CD4-positive, alpha-beta memory T cell (primary cell): ENCODE measurements at places on chromosomes 5 and 9.
A peak's percentile ranks its signal among the peaks of the same experiment; 100 is the strongest.

GRCh38 chr5:33565324-33565723 lies 124.6 kb downstream of the TARS1 start:
- H3K4me1 ChIP-seq, result no peaks in the 10 kb centered on the region
- no peaks in the 10 kb centered on the region for H3K27me3 ChIP-seq
- no peaks in the 10 kb centered on the region for H3K36me3 ChIP-seq
- no peak for DNase-seq
- no peak overlapping the region for H3K27ac ChIP-seq

- no peak overlapping the region for H3K4me3 ChIP-seq
- no peaks in the 10 kb centered on the region for H3K27me3 ChIP-seq
- no peak for DNase-seq
- H3K36me3 ChIP-seq, result no peaks in the 10 kb centered on the region
These were observed 228.7 kb downstream of the TLE1 start for GRCh38 chr9:81460693-81461092.

GRCh38 chr9:88530051-88530450 lies 4.9 kb upstream of the NXNL2 start:
- H3K27me3 ChIP-seq, result no peaks in the 10 kb centered on the region
- DNase-seq, result no peak
- no peaks in the 10 kb centered on the region for H3K4me1 ChIP-seq
- no peak overlapping the region for H3K27ac ChIP-seq
- H3K4me3 ChIP-seq, result no peak overlapping the region

- H3K36me3 ChIP-seq, result peaks cover 10% of the 10 kb centered on the region
- H3K4me3 ChIP-seq, result no peak overlapping the region
- H3K27ac ChIP-seq, result no peak overlapping the region
- DNase-seq, result peak; percentile 70
- no peaks in the 10 kb centered on the region for H3K27me3 ChIP-seq
These were observed 2.1 kb downstream of the MXD3 start for GRCh38 chr5:177309351-177310191.

DNA sequence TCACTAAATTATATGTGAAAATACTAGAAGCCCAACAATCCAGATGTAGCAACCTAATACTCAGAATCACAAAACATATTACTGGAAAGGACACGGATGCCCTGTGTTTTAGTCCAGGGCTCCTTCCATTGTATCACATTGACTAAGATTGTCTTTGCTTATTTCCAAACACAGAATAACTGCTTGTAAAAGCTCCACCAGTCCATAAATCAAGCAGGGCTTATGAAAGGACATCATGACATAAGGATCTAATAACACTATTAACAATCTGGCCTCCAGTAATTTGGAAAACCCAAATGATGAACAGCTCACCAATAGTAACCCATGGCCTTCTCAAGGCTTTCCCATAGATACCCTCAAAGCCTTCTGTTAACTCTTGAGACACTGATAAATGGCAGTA lies 39.8 kb downstream of the WDR41 start:
- H3K4me1 ChIP-seq, result no peaks in the 10 kb centered on the region
- no peak overlapping the region for H3K27ac ChIP-seq
- no peak for DNase-seq
- no peak overlapping the region for H3K4me3 ChIP-seq
- no peaks in the 10 kb centered on the region for H3K27me3 ChIP-seq

- H3K4me3 ChIP-seq, result no peak overlapping the region
- DNase-seq, result no peak
- H3K4me1 ChIP-seq, result no peaks in the 10 kb centered on the region
These were observed 605.4 kb downstream of the DNAH5 start for GRCh38 chr5:13339093-13339492.

DNA sequence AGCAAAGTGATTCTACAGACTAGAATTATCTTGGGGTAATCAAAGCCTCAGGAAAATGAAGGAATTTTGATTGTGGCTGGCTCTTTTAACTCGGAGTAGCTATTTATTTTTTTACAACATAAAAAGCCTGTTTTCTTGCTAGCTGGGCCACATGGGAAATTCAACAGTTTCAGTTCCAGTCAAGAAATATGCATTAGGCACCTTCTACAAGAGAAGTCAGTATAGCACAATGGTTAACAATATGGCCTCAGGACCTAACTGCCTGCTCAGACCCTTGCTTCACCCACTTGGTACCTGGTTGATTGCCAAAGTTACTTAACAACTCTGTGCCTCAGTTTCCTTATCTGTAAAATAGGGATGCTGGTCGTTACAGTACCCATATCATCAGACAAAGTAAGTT lies 586.2 kb downstream of the ZNF608 start:
- no peaks in the 10 kb centered on the region for H3K4me1 ChIP-seq
- H3K27ac ChIP-seq, result no peak overlapping the region
- H3K36me3 ChIP-seq, result no peaks in the 10 kb centered on the region

DNA sequence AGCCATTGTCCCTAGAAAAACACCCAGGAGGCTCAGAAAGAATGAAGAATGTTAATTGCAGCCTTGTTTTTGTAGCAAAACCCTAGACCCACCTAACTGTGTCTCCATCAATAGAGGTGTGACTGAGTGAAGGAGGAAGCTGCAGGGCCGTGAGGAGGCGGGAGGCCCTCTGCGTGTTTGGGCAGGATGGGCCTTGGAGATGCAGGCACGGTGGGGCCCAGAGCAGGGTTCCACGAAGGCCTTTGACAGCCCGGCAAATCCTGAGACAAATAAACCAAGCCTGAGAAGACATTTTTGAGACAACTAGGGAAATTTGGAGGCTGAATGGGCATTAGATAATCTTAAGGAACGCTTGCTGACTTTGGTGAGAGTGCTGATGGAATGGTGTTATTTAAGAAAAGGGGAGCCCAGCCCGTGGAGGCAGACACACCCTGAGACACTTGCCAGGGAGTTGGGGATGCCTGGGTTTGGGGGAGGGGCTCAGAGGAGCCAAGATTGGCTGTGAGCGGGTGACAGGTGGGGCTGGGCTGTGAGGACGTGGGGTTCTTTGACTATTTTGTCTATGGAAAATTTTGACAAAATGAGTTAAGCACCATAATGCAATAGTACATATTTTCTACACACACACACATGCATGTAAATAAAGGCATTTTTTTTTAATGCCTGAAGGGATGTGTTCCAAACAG lies 48.8 kb downstream of the BARX1 start:
- no peak overlapping the region for H3K27ac ChIP-seq
- no peak for DNase-seq
- no peak overlapping the region for H3K4me3 ChIP-seq
- H3K36me3 ChIP-seq, result no peaks in the 10 kb centered on the region

- H3K36me3 ChIP-seq, result no peaks in the 10 kb centered on the region
- H3K4me1 ChIP-seq, result no peaks in the 10 kb centered on the region
- no peak for DNase-seq
- no peaks in the 10 kb centered on the region for H3K27me3 ChIP-seq
- H3K4me3 ChIP-seq, result no peak overlapping the region
These were observed 130.0 kb downstream of the LIFR start for GRCh38 chr5:38426490-38426889.

DNA sequence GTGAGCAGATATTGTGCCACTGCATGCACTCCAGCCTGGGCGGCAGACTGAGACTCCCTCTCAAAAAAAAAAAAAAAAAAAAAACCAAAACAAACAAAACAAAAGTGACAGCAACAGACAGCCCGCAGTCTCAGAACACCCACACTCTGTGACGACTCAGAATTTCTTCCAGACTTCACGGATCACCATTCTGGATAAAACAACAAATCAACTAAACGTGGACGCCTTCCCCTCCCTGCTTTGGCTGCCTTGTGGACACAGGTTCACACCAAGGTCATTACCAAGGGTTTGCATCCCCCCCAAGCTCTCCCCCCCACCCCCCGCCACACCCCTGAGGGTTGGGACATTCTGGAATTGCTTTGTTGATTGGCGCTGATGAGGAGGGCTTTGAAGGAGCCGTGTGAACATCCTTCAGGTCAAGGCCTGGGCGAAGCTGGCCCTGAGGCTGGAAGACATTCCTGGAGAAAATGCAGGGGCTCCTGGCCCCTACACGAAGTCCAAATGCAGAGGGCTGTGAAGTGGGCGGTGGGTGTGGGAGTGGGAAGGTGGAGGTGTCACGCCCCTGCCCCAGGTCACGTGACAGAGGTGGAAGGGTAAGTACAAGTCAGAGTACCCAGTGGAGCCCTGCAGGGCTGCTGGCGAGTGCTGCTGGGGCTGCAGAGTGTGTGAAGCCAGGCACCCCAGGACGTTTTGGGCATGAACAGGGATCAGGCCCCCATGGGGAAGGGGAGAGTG lies 10.1 kb downstream of the LCN10 start:
- no peak overlapping the region for H3K4me3 ChIP-seq
- no peaks in the 10 kb centered on the region for H3K27me3 ChIP-seq
- peaks cover 8% of the 10 kb centered on the region for H3K4me1 ChIP-seq
- H3K27ac ChIP-seq, result no peak overlapping the region
- no peak for DNase-seq

DNA sequence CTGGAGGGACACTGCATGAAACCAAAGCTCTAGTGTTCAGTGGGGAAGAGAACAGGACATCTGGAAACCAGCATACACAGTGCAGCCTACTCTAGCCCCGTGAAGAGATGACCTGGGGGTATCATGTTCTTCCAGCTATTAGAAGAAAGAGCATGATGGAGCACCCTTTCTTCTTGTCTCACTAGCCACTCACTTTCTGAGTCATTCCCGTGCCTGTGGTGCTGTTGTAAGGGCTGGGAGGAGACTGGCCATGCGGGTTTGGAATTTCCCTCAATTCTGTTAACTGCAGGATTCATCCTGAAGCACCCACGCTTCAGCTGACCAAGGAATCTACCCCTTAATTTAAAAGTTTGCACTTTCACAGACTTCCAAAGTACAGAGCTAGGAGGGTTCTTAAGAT lies 137.0 kb downstream of the COL23A1 start:
- H3K36me3 ChIP-seq, result no peaks in the 10 kb centered on the region
- no peak overlapping the region for H3K27ac ChIP-seq
- no peak overlapping the region for H3K4me3 ChIP-seq
- no peak for DNase-seq
- H3K4me1 ChIP-seq, result no peaks in the 10 kb centered on the region

GRCh38 chr5:180340856-180341255 lies 12.3 kb downstream of the GFPT2 start:
- H3K4me3 ChIP-seq, result no peak overlapping the region
- no peaks in the 10 kb centered on the region for H3K36me3 ChIP-seq
- no peaks in the 10 kb centered on the region for H3K27me3 ChIP-seq
- DNase-seq, result no peak

DNA sequence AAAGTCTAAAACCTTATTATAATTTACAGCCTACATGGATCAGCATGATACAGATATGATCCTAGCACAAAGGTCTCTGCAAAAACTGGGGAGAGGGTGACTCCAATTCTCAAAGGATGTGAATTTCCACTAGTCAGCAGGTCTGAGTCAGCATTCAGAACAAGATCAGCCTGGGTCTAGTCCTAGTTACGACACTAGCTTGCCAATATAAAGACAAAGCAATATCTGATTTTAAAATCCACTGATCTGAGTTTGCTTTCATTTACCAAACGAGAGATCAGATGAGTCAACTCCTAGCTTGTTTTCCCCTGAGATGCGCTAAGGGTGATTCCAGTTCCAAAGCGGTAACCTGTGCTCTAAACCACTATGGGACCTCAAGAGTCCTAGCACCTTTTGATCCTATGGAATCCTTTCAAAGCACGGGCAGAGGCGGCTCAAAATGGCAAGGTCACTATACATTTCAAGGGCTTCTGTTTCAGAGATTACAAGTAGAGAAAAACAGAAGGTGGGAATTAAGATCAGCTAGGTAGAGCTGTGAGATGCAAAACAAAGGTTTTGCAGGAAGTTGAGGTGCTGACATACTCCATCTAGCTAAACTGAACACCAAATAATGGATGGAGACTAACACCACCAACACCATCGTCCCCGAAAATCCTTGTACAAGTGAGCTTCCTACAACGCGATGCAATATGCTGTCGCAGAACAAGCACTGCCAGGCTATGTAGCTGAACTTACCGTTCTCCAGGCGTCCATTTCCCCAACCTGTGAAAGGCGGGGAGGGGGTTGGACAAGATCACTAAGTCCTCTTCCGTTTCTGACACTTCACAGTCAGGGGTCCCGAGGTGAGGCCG lies 906 bp downstream of the SLC25A51 start:
- peak overlapping the region; percentile 89 for H3K4me3 ChIP-seq
- H3K4me1 ChIP-seq, result peaks cover 30% of the 10 kb centered on the region
- H3K36me3 ChIP-seq, result peaks cover 8% of the 10 kb centered on the region

- H3K36me3 ChIP-seq, result no peaks in the 10 kb centered on the region
- no peak overlapping the region for H3K27ac ChIP-seq
- no peaks in the 10 kb centered on the region for H3K27me3 ChIP-seq
- no peak for DNase-seq
- no peaks in the 10 kb centered on the region for H3K4me1 ChIP-seq
These were observed 120.9 kb upstream of the PITX1 start for GRCh38 chr5:135154961-135155360.

GRCh38 chr5:152271420-152271819 lies 133.7 kb downstream of the NMUR2 start:
- no peaks in the 10 kb centered on the region for H3K27me3 ChIP-seq
- H3K4me1 ChIP-seq, result no peaks in the 10 kb centered on the region
- no peak overlapping the region for H3K27ac ChIP-seq
- no peaks in the 10 kb centered on the region for H3K36me3 ChIP-seq
- H3K4me3 ChIP-seq, result no peak overlapping the region

GRCh38 chr5:73420666-73421065 lies 27.9 kb downstream of the FOXD1 start:
- no peak overlapping the region for H3K27ac ChIP-seq
- no peak for DNase-seq
- no peaks in the 10 kb centered on the region for H3K36me3 ChIP-seq
- H3K4me3 ChIP-seq, result no peak overlapping the region
- H3K4me1 ChIP-seq, result peaks cover 15% of the 10 kb centered on the region

- H3K27ac ChIP-seq, result no peak overlapping the region
- no peaks in the 10 kb centered on the region for H3K27me3 ChIP-seq
- H3K36me3 ChIP-seq, result no peaks in the 10 kb centered on the region
- H3K4me3 ChIP-seq, result no peak overlapping the region
- no peak for DNase-seq
These were observed 106.6 kb downstream of the PDE8B start for GRCh38 chr5:77316871-77317661.

DNA sequence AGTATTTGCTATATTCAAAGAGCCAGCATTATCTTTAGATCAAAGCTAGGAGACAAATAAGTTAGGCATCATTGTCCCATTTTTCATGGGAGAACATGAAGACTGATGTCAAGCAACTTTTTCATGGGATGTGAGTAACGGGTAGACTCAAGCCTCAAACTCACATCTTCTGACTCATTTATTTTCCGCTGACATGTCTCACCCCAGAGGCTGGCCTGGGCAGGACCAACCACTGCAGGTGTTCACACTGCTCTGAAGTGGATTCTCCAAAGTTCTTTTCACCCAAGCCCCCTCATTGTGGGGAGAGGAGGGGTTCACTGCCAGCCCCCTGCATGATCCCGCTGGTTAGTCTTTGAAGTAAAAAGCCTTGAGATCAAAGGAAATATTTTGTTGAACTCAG lies 34.9 kb upstream of the BASP1 start:
- H3K27me3 ChIP-seq, result no peaks in the 10 kb centered on the region
- no peaks in the 10 kb centered on the region for H3K4me1 ChIP-seq
- H3K4me3 ChIP-seq, result no peak overlapping the region
- H3K27ac ChIP-seq, result no peak overlapping the region
- no peaks in the 10 kb centered on the region for H3K36me3 ChIP-seq

- DNase-seq, result no peak
- H3K27ac ChIP-seq, result no peak overlapping the region
- H3K4me3 ChIP-seq, result no peak overlapping the region
- H3K27me3 ChIP-seq, result no peaks in the 10 kb centered on the region
- no peaks in the 10 kb centered on the region for H3K4me1 ChIP-seq
- H3K36me3 ChIP-seq, result no peaks in the 10 kb centered on the region
These were observed 95.5 kb upstream of the IFNK start for GRCh38 chr9:27428551-27428950.
